ENCODE measurements at places on chromosomes 2 and 18.
A peak's percentile ranks its signal among the peaks of the same experiment; 100 is the strongest.

GRCh38 chr2:216769626-216770025 lies 74.3 kb upstream of the IGFBP5 start:
- no peak for DNase-seq

GRCh38 chr2:133414486-133415209 lies 153.6 kb downstream of the NCKAP5 start:
- DNase-seq, result no peak

- no peak for DNase-seq
Measured at GRCh38 chr2:131580187-131580586, 52.5 kb downstream of the CCDC74A start.

GRCh38 chr2:200345975-200346374 lies 39.5 kb downstream of the SPATS2L start:
- no peak for DNase-seq

- no peak for DNase-seq
Measured at GRCh38 chr2:33221046-33221784, 255.2 kb upstream of the RASGRP3 start.

- DNase-seq, result no peak
Measured at GRCh38 chr2:65818873-65819451, 386.6 kb upstream of the SPRED2 start.

DNA sequence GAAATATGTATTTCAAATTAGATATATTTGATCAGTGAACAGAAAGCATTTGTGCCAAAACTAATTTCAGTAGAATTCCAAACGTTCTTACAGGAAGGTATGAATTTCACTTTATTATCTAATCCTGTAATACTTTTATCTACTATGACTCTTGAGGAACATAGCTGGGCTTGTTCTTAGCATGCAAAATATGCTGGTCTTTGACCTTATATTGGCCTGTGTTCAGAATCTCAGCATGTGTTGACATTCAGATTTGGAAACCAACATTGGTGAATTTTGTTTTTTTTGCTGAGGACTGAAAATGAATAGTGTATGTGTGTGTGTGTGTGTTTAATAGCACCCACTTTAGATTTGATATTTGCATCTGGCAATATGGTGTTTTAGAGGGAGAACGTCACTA lies 112.2 kb downstream of the MEIS1 start:
- DNase-seq, result no peak

DNA sequence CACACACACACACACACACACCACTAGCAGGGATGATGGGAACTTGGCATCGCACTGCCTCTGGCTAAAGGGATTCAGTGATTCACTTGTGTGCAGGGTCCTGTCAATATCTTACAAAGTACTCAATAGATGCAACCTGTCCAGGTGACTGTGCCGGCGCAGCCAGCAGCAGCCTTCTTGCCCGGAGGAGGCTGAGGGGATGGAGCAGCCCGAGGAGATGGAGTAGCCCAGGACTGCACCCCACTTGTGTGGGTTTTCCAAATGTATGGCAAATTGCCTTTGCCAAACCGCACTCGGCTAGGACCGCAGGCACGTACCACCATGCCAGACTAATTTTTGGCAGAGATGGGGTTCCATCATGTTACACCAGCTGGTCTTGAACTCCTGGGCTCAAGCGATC lies 31.1 kb downstream of the GBX2 start:
- no peak for DNase-seq

DNA sequence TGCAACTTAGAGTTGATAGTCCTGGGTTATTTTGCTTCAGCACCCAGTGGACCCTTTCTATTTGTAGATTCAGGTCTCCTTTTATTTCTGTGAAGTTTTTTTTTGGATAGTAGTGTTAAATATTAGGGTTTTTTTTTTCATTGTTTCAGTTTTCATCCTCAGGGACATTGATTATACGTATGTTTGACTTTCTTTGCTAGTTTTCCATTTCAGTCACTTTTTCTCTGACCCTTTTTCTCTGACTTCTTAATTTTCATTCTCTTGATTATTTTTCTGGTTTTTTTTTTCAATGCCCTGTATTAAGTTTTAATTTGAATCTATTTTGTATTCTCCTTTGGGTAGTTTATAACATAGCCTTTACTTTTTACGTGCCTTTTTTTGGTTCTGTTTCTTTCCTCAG lies 79.4 kb downstream of the AGPS start:
- DNase-seq, result no peak

GRCh38 chr18:24818441-24818840 lies 358.0 kb downstream of the HRH4 start:
- no peak for DNase-seq

- no peak for DNase-seq
Measured at GRCh38 chr2:128103407-128103806, 12.4 kb downstream of the UGGT1 start.

GRCh38 chr2:101388232-101388631 lies 929 bp upstream of the CREG2 start:
- DNase-seq, result no peak

- DNase-seq, result no peak
Measured at GRCh38 chr2:235709969-235710879, 216.4 kb downstream of the AGAP1 start.

DNA sequence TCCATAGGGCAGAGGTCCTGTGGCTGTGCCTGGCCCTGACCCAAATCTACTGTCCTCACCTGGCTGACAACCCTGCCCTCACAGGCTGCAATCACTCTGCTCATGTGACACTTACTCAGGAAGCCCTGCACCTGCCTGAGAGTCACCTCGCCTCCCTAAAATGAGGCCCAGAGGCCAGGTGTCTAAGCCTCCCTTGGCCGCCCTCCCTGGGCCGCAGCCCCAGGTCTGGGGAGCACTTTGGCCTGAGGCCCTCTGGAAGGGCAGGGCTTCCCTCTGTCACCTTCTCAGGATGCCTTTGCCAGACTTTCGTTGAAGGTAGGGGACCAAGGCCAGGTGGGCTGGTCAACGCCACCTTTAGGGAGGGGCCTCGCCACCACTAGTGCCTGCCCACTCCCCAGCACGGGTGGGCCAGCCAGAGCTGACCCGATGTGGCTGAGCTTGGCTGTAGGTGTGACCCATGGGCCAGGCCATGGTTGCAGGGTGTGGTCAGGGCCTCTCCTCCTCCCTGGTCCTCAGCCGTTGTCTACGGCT lies 6.1 kb upstream of the GPC1 start:
- DNase-seq, result no peak

GRCh38 chr2:164504253-164504652 lies 117.0 kb downstream of the GRB14 start:
- DNase-seq, result no peak

DNA sequence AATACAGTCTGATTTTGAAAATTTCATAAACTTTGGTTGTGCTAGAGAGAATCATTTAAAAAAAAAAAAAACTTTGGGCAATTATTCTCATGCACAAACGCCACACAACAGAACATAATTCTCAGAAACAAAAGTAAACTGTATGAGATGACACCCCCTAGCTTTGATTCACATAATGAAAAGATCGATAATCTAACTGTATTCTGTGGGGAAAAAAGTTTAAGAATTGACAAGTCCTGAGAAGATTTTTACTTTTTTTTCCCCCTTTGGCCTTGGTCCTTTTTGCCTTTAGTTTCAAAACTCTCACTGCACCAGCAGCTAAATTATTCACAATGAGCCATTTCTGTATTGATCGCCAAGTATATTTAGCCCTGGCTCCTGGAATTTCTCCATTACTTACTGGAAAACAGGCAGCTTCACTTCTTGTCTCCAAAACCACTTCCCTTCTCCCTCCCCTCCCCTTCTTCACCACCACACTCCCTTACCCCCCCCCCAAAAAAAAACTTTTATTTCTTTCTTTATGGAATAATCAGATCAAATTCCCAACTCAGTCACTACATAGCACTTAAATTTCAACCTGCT lies 2.0 kb downstream of the IKZF2 start:
- DNase-seq, result no peak

DNA sequence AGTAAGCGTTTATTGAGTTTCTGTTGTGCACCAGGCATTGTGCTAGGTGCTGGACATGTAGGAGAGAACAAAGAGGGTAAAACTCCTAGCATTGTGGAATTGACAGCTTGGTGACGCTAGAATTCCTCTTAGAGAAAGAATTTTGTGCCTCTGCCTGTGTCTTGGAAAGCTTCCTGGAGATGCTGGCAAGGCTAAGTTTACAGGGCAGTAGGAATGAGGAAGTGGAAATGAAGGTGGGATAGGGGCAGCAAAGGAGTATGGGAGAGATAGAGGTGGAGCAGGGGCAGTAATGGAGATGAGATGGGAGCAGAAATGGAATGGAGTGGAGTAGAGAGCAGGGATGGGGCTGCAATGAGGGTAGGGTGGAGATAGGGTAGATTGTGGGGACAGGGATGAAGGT lies 29.8 kb downstream of the GPR39 start:
- no peak for DNase-seq

DNA sequence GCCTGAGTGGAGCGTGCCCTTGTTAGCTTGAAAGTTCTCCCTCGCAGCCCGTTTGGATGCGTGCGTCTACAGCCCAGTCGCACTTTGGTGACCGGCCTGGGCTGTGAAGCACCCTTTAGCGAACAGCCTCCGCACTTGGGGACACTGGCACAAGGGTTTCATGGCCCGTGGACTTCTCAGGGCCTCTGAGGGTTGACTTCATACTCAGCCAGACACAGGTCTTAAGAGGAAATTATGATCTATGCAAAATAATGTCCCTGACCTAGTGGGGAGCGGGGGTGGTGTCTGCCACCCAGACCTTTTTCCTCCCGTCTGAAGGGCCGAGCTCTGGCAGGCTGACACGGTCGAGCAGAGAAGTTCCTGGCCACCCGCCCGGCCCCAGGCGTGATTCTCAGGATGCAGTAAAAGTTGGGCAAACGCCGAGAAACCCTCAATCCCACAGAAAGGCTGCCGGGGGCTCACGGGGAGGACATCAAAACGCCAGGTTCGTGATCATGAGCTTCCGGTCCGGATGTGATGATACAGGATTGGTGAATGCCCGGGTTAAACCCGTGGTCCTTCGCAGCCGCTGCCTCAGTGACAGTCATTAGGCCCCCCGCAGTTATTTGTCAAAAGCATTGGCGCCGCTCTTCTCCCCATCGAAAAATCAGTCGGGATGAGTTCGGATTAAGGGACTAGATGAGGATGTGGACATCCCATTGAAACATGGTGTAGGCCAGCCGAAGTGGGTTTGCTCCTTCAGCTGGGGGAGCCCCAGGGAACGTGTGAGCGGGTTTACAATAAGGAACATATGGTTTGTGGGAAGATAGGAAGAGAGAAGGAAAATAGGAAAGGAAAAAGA lies 3.6 kb upstream of the PAX3 start:
- no peak for DNase-seq

- no peak for DNase-seq
Measured at GRCh38 chr18:51168026-51168742, 29.3 kb downstream of the MEX3C start.

DNA sequence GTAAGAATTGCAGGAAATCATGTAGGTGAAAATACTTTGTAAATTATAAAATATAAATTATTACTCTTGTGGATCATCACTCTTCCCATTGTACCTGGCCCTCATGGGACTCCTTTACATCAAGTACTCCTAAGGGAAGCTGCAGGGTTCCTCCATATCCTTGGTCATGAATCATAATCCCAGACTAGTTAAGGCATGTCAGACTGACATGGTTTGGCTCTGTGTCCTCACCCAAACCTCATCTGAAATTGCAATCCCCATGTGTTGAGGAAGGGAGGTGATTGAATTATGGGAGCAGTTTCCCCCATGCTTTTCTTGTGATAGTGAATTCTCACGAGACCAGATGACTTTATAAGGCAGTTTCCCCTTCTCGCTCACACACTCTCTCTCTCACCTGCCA lies 77.1 kb downstream of the CMPK2 start:
- no peak for DNase-seq

DNA sequence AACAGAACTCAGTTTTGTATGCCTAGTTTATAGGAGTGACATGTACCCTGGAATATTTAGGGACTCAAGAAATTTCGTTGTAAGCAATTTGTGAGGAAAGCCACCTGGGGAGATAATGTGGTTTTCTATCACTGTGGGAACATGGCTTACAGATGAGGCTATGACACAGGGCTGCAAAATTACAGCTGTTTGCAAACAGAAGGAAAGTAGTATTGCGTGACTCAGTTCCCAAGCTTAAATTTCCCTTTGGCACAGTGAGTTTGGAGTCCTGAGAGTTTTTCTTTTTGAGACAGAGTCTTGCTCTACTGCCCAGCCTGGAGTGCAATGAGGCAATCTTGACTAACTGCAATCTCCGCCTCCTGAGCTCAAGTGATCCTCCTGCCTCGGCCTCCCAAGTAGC lies 149.8 kb downstream of the MYO5B start:
- DNase-seq, result no peak

- no peak for DNase-seq
Measured at GRCh38 chr2:54594048-54594447, 129.4 kb upstream of the EML6 start.

DNA sequence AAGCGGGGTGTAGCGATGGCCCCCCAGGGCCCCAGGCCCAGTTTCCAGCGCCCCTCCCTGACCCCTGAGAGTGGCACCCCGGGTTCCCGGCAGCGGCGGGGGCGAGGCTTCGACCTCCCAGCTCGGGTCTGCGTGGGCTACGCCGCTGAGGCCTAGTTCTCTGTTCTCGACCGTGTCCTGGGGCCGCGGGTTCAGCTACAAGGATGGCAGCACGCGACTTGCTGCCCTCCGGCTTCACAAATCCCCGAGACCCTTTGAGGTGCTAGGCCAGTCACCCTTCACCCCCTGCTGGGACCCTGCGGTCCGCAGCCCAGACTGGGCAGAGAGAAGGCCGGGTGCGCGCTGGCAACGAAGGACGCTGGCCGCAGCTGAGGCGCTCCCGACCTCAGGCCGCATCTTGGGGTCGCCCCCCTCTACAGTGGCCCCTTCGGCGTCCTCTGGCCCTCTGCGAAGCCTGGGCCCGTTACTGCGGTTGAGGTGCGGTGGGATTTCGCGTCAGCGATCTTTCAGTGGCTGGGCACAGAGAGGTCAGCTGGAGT lies 1.2 kb downstream of the OTX1 start:
- DNase-seq, result no peak

DNA sequence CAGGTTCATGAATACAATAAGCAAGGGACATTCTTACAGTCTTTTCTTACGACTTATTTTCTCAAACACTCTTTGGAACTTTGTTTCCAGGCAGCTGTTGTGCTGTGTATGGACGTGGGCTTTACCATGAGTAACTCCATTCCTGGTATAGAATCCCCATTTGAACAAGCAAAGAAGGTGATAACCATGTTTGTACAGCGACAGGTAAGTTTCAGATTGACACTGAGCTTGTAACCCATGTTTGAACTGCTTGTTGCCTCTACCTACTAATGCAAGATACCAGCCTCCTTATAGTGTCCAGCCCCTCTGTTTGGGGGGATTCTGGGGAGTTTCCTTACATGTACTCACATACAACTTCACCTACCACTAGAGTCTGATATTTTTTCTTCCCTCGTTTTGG lies 3.8 kb downstream of the XRCC5 start:
- DNase-seq, result no peak

GRCh38 chr2:213065583-213066442 lies 85.6 kb downstream of the IKZF2 start:
- peak; percentile 1 for DNase-seq

DNA sequence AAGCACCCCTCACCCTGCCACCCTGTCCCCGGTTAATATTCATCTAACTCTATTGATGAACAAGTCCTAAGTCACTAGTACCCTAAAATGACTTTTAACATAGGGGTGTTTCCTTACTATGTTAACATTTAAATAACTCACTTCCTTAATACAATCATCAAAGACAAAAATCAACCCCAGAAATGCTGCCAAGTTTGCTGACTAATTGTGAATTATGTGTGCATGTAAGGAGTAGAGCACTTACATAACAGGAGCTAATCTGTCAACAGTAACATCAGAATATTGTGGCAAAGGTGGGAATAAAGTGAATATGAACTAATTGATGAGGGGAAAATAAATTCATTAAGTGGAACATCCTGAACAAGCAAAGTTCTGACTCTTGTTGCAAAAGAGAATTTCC lies 81.4 kb upstream of the ERBB4 start:
- no peak for DNase-seq

GRCh38 chr2:233430081-233430480 lies 75.8 kb downstream of the DGKD start:
- no peak for DNase-seq
